Mammary microvascular endothelial cell (primary cell): ENCODE measurements at places on chromosomes 3 and 15. TPM values are rescaled to one million over a fixed set of nuclear protein-coding genes. Genes with fewer than 3 reads are reported as not detected.

CAV3 gene
- total RNA-seq = not detected in 2 replicates

PAQR9 gene
- not detected in 2 replicates for total RNA-seq

CFAP161 gene
- total RNA-seq = 1.8 and 2.0 TPM in 2 replicates

PATL2 gene
- total RNA-seq = 0.33 TPM in 1 of 2 replicates, not detected in the other

KLHL40 gene
- total RNA-seq = not detected in 2 replicates

PPP2R3A gene
- 5.5 and 5.9 TPM in 2 replicates for total RNA-seq

FGF12 gene
- total RNA-seq = 6.9 and 7.3 TPM in 2 replicates

PLSCR2 gene
- total RNA-seq = not detected in 2 replicates

MITF gene
- 3.1 and 3.2 TPM in 2 replicates for total RNA-seq

MYEF2 gene
- 17.7 and 25.2 TPM in 2 replicates for total RNA-seq

PRSS50 gene
- total RNA-seq = not detected in 2 replicates

TRIM42 gene
- total RNA-seq = not detected in 2 replicates

THAP10 gene
- total RNA-seq = 4.5 and 5.8 TPM in 2 replicates

ANAPC13 gene
- total RNA-seq = 56.0 and 63.4 TPM in 2 replicates

CCDC39 gene
- not detected in 2 replicates for total RNA-seq

TRAT1 gene
- not detected in 2 replicates for total RNA-seq

CEP97 gene
- 4.7 and 7.7 TPM in 2 replicates for total RNA-seq

ACVR2B gene
- total RNA-seq = 1.1 and 1.4 TPM in 2 replicates

TGM4 gene
- total RNA-seq = 0.07 and 0.20 TPM in 2 replicates

MOBP gene
- under 0.01 and 0.05 TPM in 2 replicates for total RNA-seq

CLDND1 gene
- 90.1 and 108 TPM in 2 replicates for total RNA-seq

STT3B gene
- 99.4 and 102 TPM in 2 replicates for total RNA-seq

SCAPER gene
- total RNA-seq = 4.9 and 6.9 TPM in 2 replicates
